ENCODE measurements at places on chromosomes 12 and 14.
A peak's percentile ranks its signal among the peaks of the same experiment; 100 is the strongest.

GRCh38 chr14:77347751-77348150 lies 26.9 kb downstream of the GSTZ1 start:
- no peak for DNase-seq

- DNase-seq: no peak
Observed at GRCh38 chr12:77409551-77409950, 344.2 kb upstream of the E2F7 start.

DNA sequence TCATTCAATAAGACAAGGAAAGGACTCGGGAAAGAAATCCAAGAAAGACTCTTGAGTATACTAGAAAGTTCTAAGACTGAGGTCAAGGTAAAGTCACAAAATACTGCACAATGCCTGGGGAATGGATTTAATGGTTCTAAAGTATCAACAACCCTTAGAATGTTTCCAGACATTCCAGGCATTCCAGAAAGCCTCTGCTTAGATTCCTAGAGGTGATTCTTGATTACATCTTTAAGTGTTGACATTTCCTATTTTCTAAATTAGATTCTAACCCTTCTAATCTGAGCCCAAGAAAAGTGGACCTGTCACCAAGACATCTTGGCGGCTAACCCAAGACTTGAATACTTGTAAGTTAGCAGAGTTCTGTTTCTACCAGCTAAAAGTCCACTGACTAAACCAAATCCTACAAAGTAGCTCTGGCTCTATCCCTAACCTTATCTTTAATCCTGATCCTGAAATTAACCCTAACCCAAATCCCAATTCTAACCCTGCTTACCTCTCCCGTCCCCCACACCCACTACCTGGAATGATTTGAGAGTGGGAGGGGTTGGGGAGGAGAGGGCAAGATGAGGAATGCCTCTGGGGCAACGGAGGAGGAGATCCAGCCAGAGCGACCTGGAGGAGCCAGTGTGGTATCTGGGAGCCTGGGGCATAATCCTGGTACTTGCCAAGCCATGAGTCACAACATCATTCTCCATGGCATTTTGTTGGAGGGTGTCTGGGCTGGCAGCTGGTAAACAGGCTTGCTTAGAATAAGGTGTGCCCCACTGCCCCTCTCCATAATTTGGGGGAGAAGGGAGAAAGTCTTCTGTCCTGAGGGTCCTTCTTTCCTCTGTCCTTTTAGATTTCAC lies 93.4 kb upstream of the HOXC13 start:
- no peak for DNase-seq

GRCh38 chr12:111529424-111530368 lies 69.4 kb downstream of the ATXN2 start:
- peak; percentile 69 for DNase-seq

DNA sequence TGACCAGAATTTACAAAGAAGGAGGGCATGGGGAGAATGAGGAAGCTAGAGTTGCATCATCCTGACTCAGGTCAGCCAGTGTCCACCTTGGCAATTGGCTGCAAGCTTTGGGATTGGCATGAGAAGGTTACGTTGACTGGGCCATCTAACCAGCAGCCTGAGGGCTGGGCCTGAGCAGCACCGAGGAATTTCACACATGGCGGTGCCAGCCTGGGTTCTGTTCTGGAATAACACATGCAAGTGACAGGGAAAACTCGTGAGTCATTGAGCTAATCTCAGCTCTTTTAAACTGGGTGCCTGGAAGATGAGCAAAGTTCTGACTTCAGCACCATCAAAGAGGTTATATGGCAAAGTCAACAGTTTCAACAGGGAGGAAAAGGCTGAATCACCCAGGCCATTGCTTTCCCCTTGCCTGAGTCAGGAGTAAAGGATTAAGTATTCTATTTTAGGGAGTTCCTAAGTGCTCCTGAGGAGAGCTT lies 543.2 kb upstream of the TBX3 start:
- DNase-seq: no peak

GRCh38 chr12:32533971-32534590 lies 134.7 kb downstream of the FGD4 start:
- DNase-seq: peak; percentile 62

GRCh38 chr14:32694795-32695449 lies 243.8 kb upstream of the NPAS3 start:
- no peak for DNase-seq

GRCh38 chr14:94889520-94890312 lies 119.8 kb upstream of the GSC start:
- no peak for DNase-seq

GRCh38 chr12:639988-640387 lies 23.3 kb downstream of the NINJ2 start:
- DNase-seq: peak; percentile 37

DNA sequence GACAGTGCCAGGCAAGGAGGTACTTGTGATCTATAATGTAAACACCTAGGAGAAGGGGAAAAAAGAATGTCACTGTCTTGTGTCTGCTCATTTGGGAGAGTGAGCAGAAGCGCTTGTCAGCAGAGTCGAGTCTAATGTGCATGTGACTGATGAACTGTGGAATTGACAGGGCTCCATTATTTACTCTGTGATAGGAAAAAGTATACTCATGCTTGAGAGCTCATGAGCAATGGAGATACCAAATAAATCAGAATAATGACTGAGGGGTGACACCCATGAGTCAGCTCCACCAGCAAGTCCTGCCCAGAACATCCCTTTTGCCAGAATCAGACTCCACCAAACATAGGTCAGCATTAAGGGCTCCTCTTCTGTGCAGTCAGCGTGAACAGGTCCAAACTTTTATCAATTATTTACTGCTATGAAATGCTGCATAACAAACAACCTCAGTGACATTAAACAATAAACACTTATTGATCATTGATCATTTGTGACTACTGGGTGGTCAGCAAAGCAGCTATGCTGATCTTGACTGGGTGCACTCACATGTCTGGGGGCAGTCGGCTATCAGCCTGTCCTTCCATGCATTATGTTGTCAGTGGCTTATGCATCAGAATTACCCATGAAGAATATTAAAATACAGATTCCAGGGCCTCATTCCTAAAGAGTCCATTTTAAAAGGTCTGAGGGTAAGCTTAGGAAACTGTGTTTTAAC lies 29.2 kb upstream of the WSCD2 start:
- DNase-seq: no peak

GRCh38 chr12:103181366-103182152 lies 224.1 kb downstream of the ASCL1 start:
- DNase-seq: no peak

GRCh38 chr12:6943722-6944380 lies at the start of the genes C12orf57 and RNU7-1:
Gene C12orf57 (plus strand): TSS chr12:6944022. CDS start chr12:6944122, 100 bp downstream.
Gene RNU7-1 (plus strand): TSS chr12:6943816.
- DNase-seq: peak; percentile 70

DNA sequence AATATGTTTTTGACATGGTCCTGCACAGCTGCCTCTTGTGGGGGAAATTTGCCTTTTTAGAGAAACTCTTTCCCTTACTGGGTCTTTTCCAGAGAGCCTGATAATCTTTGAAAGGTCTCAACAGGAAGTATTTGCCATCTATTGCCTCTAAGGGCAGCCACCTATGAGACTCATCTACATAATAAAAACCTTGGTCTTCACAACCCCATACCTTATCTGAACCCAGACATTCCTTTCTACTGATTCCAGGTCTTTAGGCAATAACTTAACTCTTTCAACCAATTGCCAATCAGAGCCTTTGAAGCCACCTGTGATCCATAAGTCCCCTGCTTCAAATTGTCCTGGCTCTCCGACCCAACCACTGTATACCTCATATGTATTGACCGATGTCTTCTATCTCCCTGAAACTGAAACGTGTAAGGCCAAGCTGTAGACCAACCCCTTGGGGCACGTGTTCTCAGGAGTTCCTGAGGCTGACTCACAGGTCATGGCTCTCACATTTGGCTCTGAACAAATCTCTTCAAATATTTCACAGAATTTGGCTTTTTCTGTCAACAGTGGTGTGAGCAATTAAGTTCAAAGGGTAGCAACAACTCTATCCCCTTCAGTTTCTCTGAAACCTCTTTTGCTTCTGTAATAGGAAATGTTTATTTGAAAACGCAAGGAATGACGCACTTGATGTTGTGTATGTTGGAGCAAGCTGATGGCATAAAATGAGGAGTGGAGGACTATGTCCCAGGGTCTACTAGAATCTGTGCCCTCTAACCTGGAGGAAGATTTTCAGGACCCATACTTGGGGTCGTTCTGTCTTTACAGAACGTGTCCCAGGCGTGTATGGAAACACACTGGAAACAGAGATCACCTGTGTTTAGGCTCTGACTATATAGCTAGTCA lies 49.2 kb upstream of the EIF5 start:
- DNase-seq: no peak

DNA sequence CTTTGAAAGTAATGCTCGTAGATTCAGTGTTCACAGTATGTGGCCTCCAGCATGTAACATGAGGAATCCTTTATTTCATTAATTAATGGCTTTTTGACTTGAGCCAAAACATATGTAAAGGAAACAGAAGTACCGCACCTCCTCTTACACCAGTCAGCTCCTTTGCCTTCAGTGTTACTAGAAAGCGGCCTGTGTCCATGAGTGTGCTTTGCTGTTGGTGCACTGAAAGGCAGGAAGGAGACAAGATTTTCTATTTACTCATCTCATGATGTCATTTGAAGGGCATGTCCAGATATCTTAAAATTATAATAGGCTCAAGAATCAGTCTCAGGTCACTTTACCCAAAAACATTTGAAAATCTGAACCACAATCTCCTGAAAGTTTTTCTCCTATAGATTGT lies 9.9 kb upstream of the CCT2 start:
- no peak for DNase-seq

- DNase-seq: no peak
Observed at GRCh38 chr12:18690653-18691052, 47.2 kb downstream of the PLCZ1 start.

DNA sequence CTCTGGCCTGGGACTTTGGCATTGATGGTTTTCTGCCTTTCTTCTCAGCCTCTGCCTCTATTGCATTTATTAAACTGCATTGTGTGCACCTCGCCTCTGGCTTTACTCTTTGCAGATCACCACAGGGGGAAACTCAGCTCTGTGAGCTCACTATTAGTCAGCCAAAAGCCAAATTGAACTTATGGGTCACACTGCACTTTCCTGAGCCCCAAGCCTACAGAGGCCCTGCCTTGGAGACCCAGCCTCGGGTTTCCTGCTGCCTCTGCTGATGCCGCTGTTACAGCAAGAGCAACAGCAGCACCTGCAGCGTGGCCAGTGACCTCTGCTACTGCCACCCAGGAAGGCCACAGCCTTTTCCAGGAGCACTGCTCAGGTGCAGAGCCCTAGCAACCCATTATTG lies 122.5 kb downstream of the DAD1 start:
- DNase-seq: no peak

- no peak for DNase-seq
Observed at GRCh38 chr14:91068642-91069041, 8.2 kb upstream of the RPS6KA5 start.

- DNase-seq: peak; percentile 88
Observed at GRCh38 chr12:76346798-76347420, 1.3 kb downstream of the BBS10 start.

DNA sequence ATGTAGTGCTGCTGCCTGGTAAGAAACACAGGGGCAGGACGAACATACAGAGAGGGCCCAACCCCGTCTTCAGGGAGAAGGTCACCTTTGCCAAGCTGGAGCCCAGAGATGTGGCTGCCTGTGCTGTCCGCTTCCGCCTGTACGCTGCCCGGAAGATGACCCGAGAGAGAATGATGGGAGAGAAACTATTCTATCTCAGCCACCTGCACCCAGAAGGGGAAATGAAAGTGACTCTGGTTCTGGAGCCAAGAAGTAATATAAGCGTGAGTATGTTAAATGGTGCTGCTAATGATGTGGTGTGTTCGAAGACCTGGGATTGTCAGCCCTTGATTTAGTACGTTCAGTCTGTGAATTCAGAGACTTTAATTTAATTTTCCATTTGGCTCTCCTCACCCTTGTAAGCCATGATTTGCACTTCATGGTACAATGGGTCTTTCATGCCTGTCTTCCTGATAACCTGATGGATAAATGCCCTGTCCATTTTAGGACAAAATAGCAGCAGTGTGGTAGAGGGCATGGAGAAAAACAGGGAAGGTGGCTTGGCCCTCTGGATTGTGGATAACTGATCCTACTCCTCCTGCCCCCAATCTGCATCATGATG lies 318.9 kb downstream of the SNAPC1 start:
- DNase-seq: no peak

DNA sequence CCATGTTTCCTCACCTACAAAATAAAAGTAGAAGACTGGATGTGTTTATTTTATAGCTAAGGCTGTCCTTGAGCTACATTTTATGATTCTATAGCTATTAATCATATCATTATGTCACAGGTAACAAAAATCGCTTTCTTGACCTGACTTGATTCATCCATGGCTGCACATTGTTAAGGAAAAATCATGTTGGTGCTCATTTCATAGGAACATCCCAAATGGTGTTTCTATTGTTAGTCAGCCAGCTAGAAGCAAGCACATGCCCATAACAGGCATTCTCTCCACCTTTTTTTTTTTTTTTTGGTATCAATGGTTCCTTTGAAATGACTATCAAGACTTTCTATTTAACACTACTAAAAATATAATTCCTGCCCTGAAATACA lies 45.3 kb upstream of the PTHLH start:
- no peak for DNase-seq

DNA sequence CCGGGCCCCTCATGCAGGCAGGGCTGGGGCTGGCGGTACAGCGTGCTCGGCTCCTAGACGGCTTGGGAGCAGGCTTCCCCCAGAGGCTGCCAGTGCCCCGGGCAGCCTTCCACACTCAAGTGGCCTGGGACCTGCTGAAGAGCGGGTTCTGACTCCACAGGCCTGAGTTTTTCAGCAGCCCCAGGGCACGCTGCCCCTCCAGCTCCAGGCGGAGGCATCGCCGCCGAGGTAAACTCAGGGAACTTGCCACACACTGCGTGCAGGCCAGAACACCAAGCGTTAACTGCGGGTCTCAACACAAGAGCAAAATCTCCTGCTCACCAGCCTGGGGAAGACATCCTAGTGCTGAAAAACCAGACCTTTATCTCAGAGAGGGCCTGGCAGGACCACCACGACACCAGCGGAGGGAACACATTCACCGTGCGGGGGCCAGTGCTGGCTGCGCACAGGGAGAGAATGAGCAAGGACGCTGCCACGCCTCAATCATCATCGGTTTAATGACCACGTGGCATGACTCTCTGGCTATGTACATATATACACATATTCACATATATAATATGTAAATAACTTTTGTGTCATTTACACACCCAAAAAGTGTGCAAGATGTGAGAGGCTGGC lies 21.3 kb downstream of the PSMC1 start:
- no peak for DNase-seq

- DNase-seq: no peak
Observed at GRCh38 chr12:111310076-111310870, 58.6 kb downstream of the PHETA1 start.

GRCh38 chr12:52832985-52833905 lies 866 bp downstream of the KRT79 start:
- no peak for DNase-seq

- DNase-seq: peak; percentile 73
Observed at GRCh38 chr12:51326698-51327439, 2.9 kb upstream of the BIN2 start.

GRCh38 chr12:93149229-93149628 lies 220.1 kb upstream of the EEA1 start:
- no peak for DNase-seq

DNA sequence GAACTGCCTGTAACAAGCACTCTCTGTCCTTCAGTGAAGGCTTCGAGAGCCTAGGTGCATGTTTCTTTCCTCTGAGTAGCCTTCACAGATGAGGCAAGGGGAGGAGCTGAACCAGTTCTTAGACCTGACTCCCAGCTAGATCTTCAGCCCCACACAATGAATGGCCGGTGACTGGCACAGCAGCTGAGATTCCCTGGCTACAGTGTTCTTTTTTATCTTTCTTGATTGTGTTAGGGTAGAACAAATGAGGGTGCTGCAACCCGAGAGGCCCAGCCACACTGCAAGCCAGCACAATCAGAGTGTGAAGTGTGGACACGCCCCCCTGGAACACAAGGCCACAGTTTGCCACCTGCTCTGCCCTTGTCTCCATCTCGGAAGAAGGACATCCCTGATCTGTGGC lies 19.1 kb upstream of the COL2A1 start:
- DNase-seq: no peak

Data from Ammon's horn (tissue), 1 donor.